ENCODE measurements at places on chromosomes 1 and 21.

DNA sequence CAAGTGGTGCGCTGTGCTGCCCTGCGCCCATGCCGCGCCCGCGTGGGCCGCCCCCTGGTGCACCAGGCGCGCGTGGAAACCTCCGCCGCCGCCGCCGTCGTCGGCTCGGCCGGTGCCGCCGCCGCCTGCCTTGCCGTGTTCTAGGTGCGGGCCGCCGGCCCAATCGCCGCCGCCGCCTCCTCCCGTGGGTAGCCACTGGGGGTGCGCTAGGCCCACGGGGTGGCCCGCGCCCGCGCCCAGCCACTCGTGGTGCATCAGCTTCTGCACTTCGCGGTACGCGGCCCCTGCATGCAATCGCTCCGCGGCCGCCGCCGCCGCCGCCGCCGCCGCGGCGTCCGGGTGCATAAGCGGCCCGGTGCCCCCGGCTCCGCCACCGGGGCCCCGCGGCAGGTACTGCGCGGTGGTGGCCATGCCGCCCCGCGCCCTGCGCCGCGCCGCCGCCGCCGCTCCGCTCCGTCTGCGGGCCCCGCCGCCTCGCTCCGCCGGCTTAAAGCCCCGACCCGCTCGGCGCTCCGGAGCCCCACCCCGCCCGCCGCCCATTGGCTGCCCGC is at the start of gene POU3F1:
Gene POU3F1, minus strand, starts transcription at position 461 of the 551 bp plus-strand sequence. Its CDS starts 50 bp downstream, at position 411.
- DNase-seq = no peak

DNA sequence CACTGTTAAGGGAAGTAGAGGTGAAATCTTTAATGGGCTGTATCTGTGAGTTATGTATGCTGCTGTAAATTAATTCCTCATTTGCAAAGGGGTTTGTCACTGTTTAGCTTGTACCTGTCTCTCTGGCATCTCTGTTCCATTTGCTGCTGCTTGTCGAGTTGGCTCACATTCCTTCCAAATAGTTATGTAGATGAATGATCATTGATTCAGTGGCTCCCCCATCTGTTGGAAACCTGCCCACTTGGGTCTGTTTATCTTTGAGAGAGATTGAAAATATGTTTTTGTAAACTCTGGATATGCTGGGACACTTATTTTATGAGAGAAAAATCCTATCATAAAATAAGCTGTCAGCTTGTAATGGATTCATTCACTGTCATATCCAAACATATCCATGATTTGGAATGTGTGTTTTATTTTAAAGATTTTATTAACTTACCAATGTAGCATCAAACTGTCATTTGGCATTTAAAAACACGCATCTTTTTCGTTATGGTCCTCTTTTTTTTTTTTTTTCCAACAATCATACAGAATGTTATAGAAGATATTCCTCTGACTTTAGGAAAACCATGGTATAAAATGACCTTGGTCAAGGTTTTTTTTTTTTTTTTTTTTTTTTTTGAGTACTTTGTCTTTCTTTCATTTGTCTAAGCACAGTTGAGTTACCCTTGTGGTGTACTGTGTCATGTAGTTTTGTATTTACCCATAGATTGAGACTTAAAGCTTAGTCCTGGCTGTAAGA is 3.5 kb downstream of the RYR2 start:
- DNase-seq = no peak

DNA sequence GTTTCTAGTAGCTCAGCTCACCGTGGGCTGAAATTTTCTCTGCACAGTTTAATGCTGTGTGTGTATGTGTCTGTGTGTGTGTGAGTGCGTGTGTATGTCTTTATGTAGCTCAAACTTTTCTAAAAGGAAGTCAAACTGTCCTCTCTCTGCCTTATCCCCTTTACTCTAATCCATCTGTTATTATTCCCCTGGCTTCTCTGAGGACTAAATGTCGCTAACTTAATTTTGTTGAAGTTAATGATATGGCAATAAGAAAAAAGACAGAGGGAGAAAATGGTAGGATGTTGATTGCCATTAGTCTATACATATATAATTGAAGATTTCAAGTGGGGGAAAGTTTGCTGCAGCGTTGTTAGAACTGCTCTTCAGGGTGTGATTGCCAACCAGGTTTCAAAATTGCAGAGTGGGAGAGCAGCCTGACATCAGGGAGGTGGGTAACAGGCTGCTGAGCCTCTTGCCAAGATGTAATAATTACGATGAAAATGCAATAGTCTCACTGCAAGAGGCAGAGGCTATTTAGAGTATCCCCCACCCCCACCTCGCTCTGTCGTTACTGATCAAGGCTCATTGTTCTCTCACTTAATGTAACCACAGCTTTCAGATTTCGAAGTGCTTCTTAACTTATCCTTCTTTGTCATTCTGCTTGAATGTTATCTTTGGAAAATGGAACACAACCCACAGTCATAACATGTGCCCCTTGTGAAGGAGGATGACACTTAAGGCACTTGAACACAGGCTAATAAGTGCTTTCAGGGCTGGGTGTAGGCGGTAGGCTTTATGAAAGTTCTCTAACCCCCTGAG is 559.0 kb upstream of the PLXNA2 start:
- no peak for DNase-seq

GRCh38 chr1:38455829-38456530 is 403.6 kb downstream of the RRAGC start:
- DNase-seq = no peak

DNA sequence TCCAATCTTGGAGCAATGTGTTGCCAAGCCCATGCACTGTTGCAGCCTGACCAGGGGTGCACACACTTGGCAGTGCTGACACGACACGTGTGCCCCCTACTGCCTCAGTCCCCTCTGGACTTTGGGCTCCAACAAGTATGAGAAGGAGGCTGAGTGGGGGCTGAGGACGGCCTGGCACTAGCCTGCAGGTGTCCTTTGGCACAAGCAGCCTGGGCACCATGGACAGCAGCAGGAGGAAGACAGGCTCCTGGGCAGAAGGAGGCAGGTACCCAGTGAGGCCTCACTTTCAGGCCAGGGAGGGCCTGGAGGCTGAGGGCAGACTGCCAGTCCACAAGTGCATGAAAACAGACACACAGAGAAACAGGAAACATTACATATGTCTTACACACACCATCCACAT is 1702.9 kb upstream of the B3GALT2 start:
- no peak for DNase-seq

DNA sequence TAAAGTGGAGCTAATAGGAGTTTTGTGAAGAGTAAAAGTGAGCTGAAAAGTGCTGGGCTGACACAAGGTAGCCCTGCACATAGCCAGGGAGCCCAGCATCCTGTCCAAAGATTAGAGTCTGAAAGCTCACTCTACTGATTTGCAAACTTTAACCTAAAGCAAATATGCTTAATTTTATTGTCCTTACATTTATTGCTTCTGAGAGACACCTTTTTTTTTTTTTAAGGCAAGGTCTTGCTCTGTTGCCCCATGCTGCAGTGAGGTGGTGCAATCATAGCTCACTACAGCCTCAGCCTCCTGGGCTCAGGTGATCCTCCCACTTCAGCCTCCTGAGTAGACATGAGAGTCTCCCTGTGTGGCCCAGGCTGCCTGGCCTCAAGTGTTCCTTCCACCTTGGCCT is 16.5 kb downstream of the MGST3 start:
- DNase-seq = no peak

DNA sequence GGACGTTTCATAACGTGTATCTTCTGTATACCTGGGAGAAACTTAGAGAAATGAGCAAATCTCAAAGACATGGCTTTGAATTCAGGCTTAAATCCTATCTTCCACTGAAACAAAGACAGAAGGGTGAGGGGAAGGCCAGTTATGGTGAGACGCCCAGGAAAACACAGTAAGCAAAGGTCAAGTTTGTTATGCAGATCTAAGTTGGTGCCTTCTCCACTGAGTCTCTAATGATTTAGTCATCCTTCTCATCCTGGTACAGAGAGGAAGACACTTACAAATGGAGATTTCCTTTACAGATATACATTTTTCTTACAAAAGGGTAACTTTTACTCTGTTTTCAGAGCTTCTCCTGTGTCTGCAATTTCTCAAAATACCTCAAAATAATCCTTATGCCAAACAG is 64.4 kb downstream of the MAP3K7CL start:
- DNase-seq = no peak

DNA sequence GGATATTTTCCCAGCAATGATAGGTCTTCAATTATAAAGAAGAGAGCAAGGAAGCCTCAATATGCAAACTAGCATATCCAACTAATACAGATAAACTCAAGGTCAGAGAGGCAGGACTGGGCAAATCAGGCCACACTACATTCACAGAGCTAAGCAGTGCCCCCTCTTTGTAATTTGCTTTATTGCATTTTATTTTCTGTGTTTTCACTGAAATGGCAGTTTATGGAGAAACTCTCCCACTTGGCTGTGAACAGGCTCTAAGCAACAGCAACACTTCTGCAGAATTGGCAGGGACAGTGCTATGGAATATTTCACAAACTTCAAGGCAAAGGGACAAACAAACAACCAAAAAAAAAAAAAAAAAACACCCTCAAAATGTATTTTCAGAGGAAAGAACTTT is 93.4 kb upstream of the SOD1 start:
- no peak for DNase-seq

- DNase-seq = no peak
Measured at GRCh38 chr1:247360991-247361731, 29.5 kb upstream of the ZNF496 start.

DNA sequence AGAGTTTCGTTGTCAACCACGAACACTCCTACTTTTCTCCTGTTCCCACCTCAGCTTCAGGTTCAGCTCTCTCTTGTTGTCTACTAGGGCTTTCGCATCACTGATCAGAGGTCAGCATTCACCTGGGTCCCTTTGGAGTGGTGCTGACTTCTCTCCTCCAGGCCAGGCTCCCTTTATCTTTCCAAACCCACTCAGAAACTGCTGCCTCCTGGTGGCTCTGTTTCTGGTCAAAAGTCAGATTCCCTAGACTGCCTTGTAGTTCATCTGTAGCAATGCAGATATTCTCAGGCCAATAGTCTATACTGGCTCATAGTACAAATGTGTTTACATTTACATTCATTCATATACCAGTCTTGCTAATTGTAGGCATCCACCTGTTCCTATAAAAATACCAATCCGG is 6.4 kb upstream of the ERI3 start:
- DNase-seq = no peak

DNA sequence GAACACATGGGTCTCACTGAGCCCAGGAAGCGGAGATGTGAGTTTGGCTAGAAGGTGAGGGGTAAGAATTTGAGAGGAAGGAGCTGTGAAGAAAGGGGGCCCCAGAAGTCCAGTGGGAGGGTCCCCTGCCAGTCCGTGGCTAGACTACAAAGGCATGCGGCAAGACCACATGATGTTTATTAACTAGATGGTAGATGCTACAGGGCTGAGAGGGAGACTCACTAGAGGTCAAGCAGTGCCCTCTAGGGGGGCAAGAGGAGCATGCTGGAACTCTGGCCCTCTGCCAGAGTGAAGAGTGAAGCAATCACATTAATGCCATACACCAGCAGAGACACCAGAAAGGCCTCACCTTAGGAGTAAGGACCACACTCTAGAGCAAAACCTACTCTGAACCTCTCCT is 12.2 kb downstream of the KIAA0319L start:
- no peak for DNase-seq

DNA sequence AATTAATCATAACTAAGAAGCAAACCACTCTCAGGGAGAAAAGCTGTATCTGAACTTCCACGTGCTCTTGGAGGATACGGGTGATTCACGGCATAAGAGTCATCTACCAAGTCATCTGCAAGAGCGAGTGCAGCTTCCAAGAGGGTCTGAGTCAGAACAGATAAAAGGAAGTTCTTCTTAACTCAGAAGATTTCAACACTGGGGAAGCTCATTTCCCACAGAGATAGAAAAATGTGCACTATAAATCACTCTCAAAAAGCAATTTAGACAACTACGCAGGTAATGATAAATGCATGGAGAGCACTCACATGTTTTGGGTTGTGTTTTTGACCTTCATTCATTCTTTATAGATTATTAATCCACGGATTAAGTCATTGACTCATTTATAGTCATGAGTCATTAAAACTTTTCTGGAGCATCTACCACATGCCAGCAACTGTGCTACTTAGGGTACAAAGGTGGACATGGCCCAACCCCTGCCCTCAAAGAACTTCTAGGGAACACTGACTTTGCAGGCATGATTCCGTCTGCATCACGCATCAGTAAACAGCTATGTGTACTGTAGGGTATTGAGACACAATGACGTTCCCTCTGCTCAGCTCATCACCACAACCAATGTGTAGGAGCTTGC is 20.8 kb downstream of the KCNJ15 start:
- DNase-seq = no peak

GRCh38 chr1:82819234-82819633 is 1018.5 kb downstream of the ADGRL2 start:
- no peak for DNase-seq

All from 8988T (cell line).